T1000 (cell line): ENCODE measurements at places on chromosomes 5 and 9.

GRCh38 chr5:17218353-17219005 lies 1.0 kb downstream of the BASP1 start:
- peak; percentile 2 for DNase-seq

DNA sequence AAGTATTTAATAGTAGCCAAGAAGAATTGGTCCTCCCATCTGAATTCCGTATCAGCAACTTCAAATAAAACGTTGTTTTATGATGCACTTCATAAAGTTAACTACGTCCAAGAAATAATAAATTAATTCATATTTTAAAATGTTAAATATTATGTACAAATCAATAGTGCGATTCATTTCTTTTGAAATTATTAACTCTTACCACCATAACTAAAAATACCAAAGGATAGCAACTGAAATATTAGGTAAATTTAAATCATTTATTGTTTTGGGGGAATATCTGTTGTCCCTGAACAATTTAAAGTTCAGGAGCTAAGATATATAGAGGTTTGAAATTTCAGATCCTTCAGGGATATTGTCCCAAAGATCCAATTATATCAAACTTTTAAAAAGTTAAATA lies at the start of gene OR2K2:
OR2K2 (minus strand) TSS at position 101 of the 400 bp plus-strand sequence. CDS start 1,791 bp downstream, outside the sequence.
- no peak for DNase-seq

- peak; percentile 5 for DNase-seq
Measured at GRCh38 chr5:39517800-39518199, 93.0 kb upstream of the DAB2 start.

- DNase-seq = no peak
Measured at GRCh38 chr5:85441156-85441555, 1056.5 kb upstream of the EDIL3 start.

DNA sequence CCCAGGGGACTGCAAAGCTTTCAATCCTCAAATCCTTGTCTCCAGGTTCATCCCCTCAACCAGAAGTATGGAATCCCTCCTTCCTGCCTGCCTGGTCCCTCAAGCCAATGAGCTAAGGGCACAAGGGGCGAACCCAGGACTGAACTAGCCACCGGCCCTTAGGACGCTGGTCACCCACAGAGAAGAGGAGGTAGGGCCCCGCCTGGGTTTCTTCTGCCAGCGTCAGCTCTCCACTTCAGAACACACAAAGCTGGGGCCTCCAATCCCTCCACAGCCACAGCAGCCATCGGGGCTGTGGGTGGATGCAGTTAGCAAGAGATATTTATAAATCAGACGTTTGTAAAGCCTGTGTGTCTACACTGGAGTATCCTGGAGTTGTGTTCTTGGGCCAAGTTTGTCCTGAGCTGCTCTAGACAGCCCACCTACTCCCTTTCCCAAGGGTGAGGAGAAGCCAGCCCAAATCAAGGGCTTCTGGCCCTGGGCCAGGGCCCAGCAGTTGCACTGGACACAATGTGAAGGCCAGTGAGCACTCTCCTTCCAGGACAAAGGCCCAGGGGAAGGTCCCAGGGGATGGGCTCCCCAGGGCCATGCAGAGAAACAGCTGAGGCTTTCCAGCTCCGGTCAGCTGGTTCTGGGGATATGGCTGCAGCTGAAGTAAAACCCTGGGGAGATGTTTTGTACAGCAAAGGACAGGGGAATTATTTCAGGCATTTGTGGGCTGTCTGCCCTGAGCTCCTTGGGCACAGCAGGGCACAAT lies 18.9 kb downstream of the AMBP start:
- no peak for DNase-seq

DNA sequence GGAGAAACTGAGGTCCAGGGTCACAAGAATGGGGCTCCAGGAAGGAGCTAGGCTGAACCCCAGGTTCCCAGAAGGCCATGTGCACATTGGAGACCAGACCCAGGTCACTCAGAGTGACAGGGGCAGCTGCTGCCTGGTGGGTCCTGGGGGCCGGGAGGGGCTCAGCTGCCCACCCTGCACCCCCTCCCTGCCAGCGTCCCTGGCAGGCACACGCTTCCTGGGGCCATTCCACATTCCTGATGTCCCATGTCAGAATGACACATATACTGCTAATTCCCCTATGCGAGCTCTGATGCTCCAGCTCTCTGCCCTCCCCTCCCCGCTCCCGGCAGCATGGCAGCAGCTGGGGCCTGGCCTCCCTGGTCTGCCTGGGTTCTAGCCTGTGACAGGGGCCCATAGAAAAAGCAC lies 14.0 kb downstream of the FGFR4 start:
- DNase-seq = no peak

DNA sequence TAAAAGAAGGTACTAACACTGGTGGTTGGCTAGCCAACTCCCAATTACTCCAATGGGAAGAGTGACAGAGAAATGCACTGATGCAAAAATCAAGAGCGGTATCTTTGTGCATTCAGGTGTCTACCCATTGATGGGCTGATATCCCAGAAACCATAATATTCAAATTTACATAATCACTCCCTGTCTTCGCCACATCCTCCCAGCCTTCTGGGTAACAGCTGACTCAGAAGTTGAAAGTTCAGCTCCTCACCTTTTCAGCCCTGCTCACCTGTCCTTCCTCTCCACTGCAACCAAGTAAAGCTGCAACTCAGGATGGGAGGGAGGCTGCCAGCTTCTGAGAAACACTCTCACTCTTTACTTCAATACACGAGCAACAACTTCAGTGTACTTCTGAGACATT lies 6.9 kb downstream of the SUSD1 start:
- no peak for DNase-seq

DNA sequence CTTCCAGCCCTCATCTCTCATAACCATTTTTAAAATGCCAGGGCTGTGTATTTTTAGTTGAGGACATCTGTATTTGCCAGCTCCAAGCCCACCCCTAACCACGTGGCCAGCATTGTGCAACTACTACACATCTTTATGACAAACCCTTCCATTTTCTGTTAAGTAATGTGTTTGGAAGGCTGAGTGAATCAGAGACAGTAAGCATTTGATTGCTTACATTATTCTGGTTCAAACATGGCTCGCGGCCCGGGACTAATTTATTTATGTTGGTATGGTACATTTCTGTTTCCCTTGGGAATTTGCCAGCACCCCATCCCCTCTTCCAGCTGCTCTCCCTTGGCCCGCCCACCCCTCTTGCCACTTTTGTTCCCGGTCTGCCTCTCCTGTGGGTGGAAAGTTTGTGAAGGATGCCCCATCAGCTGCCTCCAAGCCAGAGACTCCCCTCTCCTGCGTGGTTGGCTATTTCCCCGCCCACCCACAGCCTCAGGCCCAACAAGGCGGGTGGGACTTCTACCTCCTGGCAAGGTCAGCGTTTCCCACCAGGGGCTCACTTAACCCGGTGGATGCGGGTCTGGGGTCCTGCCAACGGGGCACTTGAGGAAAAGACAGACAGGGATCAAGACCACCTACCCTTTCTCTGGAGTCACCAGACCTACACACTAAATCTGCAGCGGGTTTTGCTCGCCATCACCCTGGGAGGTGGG lies 162.2 kb downstream of the HSD17B3 start:
- peak; percentile 3 for DNase-seq

GRCh38 chr9:97761056-97761598 lies 64.0 kb upstream of the XPA start:
- no peak for DNase-seq

GRCh38 chr5:150429410-150429873 lies 16.7 kb upstream of the CD74 start:
- no peak for DNase-seq

- no peak for DNase-seq
Measured at GRCh38 chr5:63686938-63687337, 275.3 kb downstream of the HTR1A start.

GRCh38 chr5:138824516-138824915 lies 50.6 kb downstream of the LRRTM2 start:
- DNase-seq = no peak

DNA sequence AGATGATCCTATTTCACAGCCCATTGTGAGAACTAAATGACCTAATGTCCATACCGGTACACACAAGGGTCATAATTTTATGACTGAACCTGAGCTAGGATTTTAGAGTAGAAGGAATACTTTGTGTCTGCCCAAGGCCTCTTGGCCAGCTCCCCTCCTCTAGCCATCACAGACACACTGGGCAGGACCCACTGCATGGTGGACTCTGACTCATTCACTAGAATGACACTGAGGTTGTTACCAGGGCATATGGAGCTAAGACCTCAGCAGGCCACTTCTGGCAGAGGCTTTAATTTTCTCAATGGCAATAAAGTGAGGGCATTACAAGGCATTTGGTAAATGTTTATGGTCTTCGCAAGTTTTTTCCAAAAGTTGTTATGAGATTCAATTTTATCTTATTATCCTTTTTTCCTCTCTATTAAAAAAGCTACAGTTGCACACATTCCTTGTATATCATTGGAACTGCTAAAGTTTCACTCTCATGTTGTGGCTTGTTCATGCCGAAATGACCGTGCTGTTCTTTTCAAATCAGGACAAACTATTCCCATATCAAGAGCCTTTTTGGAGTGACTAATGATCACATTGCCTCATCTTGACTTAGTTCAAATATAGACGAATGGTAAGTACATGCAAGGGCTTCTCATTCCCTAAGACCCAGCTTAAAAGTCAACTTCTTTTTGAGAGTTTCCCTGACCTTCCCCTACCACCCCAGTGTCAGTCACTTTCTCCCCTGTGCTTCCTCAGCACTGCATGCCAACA lies 595.7 kb downstream of the ACTL7B start:
- no peak for DNase-seq

DNA sequence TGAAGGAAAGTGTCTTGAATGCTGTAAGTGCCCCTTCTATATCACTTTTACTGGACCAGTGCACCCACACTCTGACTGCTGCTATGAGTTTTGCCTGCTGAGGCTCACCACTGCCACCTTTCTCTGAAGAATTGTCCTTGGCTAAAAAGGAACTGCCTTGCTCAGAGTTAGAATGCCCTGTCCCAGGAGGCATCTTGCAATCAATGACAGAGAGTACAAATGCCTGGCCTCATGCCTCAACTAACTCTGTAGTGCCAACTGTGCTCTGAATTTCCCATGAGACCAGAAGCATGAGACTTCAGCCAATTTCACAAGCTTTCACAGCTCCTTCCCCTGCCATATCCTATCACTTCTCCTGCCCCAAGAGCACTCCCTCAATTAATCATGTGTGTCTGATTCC lies 569.7 kb downstream of the ZNF608 start:
- DNase-seq = no peak

- DNase-seq = no peak
Measured at GRCh38 chr5:162209005-162209605, 141.5 kb downstream of the GABRG2 start.

DNA sequence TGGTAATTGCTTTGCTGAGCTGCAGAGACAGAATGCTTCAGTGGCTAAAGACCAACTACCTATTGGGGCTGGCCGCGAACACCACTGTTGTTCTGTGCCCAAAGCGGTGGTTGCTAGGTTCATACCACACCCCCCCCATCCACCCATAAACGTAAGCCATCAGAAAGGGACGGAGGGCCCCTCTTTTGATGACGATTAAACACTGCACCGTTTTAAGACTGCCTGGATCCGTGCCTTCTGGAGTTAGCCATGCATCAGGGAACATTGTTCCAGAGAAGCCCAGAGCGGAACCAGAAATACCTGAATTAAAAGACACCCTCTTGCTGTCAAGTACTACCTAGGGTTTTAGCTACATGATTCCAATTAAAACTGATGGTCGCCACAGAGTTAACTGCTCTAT lies 369.1 kb upstream of the DAP start:
- no peak for DNase-seq

DNA sequence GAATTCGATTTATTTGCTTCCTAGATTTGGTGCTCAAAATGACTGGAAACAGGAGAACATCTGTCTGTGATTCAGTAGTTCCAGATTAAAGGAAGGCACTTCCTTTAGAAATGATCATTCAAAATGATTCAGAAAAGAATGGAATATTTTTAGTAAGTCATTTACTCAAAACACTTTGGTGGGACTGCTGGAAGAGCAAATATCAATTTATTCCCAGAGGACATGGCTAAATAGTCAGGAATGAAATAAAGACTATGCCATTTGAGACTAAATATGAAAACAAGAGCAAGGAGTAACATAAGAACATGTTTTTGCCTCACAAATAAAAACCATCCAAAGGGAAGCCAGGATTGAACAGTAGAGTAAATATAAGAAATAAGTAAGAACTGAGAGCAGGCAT lies 138.6 kb upstream of the RASA1 start:
- DNase-seq = no peak

DNA sequence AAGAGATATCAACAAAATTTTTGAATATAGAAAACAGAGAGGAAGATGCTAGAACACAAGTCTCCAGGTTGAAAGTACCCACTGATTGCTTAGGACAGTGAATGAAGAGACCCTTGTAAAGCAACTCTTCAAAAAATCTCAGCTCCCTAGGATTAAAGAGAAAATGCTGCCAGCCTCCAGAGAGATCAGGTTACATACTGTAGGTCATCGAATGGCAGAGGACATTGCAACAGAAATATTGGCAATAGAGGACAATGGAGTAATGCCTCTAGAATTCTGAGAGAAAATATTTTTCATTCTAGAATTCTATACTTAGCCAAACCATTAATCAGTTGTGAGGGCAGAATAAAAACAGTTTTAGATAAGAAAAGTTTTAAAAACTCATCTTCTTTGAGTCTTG lies 43.1 kb upstream of the ELL2 start:
- no peak for DNase-seq

GRCh38 chr5:112823656-112824055 lies 37.4 kb upstream of the SRP19 start:
- no peak for DNase-seq

DNA sequence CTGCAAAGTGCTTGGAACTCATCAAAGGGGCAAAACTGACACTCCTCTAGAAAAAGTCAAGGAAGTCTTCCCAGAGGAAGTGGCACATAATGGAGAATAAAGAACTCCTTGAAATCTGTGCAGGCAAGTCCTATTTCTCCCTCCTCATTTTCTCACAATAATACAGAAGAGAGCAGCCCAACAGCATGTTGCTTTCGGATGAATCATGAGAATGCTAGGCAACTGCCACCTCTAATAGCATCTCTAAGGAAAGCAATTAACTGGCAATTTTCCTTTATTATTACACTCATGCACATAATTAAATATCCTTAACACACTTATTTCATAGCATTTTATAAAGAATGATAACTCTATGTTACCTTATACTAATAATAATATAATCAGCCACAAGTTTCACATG lies 122.2 kb upstream of the PTGER4 start:
- no peak for DNase-seq

GRCh38 chr5:167049771-167050567 lies 1241.5 kb upstream of the WWC1 start:
- no peak for DNase-seq

GRCh38 chr5:151141535-151141934 lies 16.0 kb downstream of the ANXA6 start:
- no peak for DNase-seq

- no peak for DNase-seq
Measured at GRCh38 chr9:21402386-21403251, 6.3 kb upstream of the IFNA8 start.
